Effector memory CD4-positive, alpha-beta T cell (primary cell): ENCODE measurements at places on chromosomes 7 and 10.

- no peak for DNase-seq
Measured at GRCh38 chr7:82625377-82625776, 181.8 kb upstream of the CACNA2D1 start.

- no peak for DNase-seq
Measured at GRCh38 chr7:117995850-117996650, 122.8 kb upstream of the CTTNBP2 start.

DNA sequence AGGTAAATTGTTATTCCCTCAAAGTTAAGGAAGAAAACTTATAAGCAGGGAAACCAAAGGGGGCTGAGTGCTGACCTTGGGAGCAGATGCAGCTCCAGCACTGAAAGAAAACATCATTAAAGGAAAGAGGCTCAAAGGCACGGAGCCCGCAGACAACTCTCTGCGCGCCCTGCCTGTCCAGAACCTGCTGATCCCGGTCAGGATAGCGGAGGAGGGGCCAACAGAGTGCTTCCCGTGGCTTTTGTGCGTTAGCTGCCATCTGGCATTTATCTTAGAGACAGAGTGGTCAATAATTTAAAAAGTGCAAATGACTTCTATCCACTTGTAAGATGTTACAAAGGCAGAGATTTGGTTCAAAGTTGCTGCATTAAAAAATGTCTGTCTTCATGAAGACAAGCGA, 162.1 kb downstream of the FANK1 start:
- DNase-seq: no peak

GRCh38 chr7:105600720-105601550, 19.6 kb upstream of the EFCAB10 start:
- DNase-seq: no peak

GRCh38 chr10:77614778-77615625, 22.6 kb downstream of the KCNMA1 start:
- DNase-seq: no peak

DNA sequence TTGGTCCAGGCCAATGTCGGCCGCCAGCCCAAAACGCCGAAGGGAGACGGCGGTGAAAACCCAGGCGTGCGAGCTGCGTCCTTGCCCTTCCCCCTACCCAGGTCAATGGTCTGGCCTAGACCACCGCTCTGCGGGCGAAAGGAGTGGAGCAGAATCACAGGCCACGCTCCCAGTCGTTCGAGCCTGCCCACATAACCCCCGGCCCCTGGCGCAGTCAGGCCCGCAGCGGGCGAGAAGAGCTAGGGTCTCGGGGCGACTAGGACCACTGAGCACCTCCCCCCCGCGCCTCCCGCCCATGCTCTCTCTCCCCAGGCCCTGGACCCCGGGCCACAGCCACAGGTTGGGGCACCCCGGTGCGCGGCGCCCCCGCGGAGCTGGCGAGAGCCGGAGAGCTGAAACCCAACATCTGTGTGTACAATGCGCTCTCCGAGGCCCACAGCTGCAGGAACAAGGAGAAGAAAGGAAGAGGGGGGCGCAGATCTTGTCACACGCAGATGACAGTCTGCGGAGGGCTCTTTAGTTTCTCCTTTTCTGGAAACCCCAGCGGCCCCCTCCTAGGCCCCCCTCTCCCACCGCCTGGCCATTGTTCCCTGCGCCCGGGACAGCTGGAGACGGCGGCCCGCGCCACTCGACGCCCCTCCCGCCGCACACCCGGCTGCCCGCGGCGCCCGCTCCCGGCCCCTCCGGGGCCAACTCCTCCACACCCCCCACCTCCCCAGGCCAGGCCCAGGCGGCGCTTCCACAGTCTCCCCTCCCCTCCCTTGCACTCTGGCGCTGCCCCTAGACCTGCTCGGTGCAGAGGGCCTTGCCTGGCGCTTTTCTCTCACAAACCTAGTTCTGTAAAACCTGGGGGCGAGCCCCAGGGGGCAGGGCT, 355.0 kb downstream of the DNAJB6 start:
- no peak for DNase-seq

GRCh38 chr10:60757420-60757895, 20.8 kb upstream of the CDK1 start:
- no peak for DNase-seq

GRCh38 chr10:49187044-49187484, 1.1 kb downstream of the TMEM273 start:
- DNase-seq: no peak

- DNase-seq: no peak
Measured at GRCh38 chr7:80028717-80029116, 105.9 kb upstream of the GNAI1 start.

GRCh38 chr10:33791272-33791660, 456.8 kb upstream of the NRP1 start:
- no peak for DNase-seq

- DNase-seq: no peak
Measured at GRCh38 chr7:90710466-90710850, 114.3 kb downstream of the CDK14 start.

GRCh38 chr7:38685851-38686250, 54.7 kb upstream of the AMPH start:
- no peak for DNase-seq

GRCh38 chr10:100697070-100697469, 48.3 kb upstream of the PAX2 start:
- no peak for DNase-seq

GRCh38 chr7:4040109-4040928, 641.8 kb upstream of the FOXK1 start:
- DNase-seq: no peak

GRCh38 chr7:44793919-44794318, 2.6 kb upstream of the PPIA start:
- DNase-seq: no peak
